Renal pelvis (tissue), 12 donors: ENCODE measurements at places on chromosomes 7 and 10. TPM values are rescaled to one million over a fixed set of nuclear protein-coding genes. Genes with fewer than 3 reads are reported as not detected.

Gene FAM25G
- polyA plus RNA-seq = not detected

Gene PDK4
- 17.8 TPM for polyA plus RNA-seq

DNA sequence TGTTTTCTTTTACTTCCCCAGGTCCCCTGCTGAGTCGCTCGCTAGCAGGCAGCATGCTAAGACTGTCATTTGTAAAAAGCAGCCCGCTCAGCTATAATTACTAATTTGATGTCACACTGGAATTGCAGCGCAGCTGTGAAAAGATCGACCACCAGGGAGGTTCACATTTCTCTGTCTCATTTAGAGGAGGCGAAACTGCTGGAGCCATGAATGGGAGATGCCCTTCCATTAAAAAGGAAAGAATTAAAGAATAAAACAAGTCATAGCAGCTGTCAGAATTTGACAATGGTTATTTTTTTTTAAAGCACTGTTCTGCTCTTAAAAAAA, 153.5 kb downstream of the PIP4K2A start:
- DNase-seq = peak; percentile 30

Gene TM9SF3
- polyA plus RNA-seq = 194 TPM
